ENCODE measurements at places on chromosomes 5 and 9.

GRCh38 chr9:89465726-89466308, 32.1 kb downstream of the SEMA4D start:
- no peak for DNase-seq

DNA sequence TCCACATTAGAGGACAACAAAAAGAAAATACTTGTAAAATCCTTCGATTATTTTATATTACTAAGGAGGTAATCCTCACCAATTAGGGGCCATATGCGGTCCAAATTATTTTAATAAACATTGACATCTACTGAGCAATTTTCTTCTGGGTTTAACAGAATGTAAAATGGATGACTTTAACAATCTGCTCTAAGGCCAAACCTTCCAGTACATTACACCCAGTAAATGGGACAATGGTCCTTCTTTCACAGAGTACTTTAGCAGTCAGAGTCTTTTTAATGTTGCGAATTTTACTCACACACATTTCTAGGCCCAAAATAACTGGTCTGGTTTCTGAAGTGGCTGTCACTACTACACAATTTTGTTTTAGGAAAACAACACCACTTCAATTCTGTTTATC, 106.9 kb downstream of the TTC39B start:
- no peak for DNase-seq

DNA sequence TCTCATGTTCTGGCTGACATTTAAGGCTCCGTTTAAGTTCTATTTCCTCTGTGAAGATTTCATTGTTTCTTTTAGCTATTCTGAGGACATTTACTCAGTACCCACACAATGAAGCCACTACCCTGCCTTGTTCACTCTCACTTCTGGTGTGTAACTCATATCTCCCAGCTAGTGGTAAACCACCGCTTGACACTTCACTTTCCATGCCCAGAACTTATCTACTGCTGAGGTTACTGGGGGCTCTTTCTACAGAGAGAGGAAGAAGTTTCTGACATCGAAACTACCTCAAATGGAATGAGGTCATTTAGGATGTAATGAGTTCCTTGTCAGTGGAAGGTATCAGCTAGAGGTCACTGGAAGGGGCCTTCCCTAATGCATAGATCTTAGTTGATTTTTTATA, 501.5 kb downstream of the DMAC1 start:
- DNase-seq = no peak

DNA sequence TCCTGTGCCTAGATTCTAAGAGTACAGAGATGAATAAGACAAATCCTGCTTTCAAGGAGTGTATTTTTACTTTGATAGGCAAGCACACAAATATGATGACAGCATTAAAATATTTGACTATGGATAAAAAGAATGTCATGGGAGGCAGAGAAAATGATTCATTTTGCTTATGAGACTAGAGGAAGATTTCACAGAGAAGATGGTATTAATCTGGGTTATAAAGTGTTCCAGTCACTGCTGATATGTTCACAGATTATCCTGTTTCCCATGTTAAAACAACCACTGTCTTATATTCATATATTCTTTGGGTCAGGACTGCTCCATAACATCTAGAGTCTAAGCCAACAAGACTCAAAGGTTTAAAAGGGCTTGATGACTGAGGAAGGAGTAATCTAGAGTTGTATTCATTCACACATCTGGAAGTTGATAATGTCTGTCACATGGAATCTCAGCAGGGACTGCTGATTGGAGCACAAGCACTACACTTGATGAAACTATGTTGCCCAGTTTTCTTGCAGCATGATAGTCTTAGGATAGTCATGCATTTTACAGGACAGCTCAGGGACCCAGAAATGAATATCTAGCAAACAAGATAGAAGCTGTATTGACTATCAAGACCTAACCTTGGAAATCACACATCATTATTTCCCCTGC, 79.3 kb downstream of the STARD4 start:
- no peak for DNase-seq

GRCh38 chr9:5445886-5446285, 4.5 kb upstream of the CD274 start:
- no peak for DNase-seq

DNA sequence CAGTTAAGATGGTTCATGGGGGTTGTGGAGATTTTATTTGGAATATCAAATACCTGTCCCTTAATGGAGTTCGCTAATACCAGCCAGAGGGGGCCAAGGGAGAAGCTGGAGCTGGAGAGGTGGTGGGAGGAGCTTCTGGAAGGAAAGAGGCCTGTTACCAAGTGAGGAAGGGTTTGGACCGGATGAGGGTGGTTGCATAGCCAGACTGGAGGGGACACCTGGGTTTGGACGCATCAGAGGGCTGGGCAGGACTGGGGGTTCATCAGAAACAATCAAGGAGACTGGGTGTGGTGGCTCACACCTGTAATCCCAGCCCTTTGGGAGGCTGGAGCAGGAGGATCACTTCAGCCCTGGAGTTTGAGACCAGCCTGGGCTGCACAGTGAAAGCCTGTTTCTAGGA, 111.8 kb upstream of the IER5L start:
- no peak for DNase-seq

- no peak for DNase-seq
Observed at GRCh38 chr9:15982182-15982581, 429.3 kb downstream of the CCDC171 start.

- DNase-seq = no peak
Observed at GRCh38 chr9:86516564-86516963, 162.4 kb upstream of the TUT7 start.

DNA sequence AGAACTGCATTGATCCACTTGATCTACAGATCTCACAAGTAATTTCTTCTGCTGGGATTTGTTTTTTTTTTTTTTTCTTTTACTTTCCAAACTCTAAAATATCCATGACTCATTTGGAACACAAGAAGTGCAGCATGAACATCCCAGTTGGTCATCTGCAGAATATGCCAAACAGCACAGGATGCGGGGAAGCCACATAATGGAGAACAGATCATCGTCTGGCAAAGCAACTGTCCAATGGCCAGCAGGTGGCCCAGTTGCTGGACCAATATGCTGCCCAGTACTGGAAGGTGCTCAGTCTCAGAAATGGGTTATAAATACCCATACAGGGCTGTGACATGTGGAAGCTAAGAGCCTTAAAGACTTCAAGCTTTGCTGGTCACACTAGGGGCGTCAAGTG, 221.3 kb upstream of the TAS2R1 start:
- DNase-seq = no peak

GRCh38 chr5:175658299-175659145, 651 bp downstream of the HRH2 start:
- DNase-seq = no peak

DNA sequence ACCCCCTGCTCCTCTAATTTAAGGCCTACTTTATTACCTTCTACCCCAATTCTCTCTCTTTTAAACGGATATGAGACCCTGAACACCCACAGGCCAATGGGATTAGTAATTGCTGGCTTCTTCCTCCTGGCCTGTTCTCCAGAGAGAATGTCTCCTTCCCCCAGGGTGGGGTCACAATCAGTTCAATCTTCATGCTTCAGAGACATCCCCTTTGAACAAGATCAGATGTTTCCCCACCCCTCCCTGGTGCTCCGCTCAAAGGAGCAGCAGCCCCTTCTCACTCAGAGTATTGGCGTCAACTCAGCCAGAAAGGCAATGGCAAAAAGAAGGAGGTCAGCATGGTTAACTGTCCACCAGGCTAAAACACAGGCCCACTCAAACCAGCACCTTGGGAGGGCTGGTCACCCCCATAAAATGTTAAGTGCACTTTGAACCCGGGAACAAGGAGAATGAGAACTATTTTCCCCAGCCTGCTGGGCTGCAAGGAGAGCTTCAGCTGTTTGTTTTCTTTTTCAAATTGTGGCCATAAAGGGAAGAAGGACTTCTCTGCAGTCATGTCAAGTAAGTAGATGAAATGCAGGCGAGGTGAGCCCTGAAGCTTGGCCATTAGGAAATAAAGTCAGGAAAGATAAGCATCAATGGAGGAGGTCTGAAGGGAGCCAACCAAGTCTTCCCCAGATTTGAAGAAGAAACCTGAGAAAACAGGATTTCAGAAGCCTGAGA, 20.1 kb downstream of the LHFPL2 start:
- no peak for DNase-seq

- DNase-seq = no peak
Observed at GRCh38 chr5:89276566-89277305, 393.8 kb upstream of the MEF2C start.

GRCh38 chr5:91318724-91319123, 64.4 kb downstream of the ARRDC3 start:
- DNase-seq = no peak

DNA sequence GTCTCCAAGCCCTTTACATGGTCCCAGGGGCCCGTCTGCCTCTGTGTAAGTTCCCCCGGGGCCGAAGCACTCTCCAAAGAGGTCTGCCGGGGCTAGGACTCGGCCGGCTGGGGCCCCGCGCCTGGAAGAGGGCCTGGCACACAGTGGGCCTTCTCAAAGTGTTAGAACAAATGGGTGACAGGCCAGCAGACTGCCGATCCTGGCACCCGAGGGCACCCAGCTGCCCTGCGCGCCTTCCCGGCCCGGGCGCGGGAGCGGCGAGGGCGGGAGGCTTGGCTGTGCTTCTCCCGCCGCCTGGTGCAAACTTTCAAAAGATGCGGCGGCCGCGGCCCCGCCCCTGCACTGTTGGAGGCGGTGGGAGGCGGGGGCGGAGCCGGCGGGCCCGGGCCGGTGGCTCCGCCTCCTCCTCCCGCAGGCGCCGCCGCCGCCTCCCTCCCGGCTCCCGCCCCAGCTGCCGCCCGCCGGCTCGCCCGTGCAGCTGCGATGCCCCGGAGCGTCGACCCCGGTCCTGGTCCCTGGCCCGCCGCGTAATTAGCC, at the start of gene NEURL1B:
NEURL1B (plus strand) TSS at position 442 of the 537 bp plus-strand sequence. CDS start 144 bp downstream, outside the sequence.
- no peak for DNase-seq

GRCh38 chr9:118009614-118010013, 305.4 kb downstream of the TLR4 start:
- DNase-seq = no peak

- DNase-seq = no peak
Observed at GRCh38 chr5:133222040-133222439, 170.2 kb downstream of the HSPA4 start.

DNA sequence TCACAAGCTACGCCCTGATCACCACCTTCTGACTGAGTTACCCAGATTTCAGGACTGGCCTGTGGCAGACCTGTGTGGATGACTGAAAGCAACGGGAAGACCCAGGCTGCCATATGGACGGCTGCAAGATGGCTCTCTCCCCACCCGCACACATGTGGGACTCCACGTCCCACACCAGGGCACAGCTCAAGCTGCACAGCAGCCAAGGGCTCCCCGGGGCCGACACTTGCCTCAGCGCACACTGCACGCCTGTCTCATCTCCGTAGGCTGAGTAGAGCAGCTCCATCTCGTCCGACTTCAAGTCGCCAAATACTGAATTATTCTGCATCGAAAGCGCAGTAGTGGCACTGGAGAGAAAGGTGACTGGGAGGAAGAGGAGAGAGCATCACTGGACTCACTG, 14.5 kb downstream of the BRD9 start:
- DNase-seq = no peak

- DNase-seq = no peak
Observed at GRCh38 chr9:6630502-6631206, 14.9 kb downstream of the GLDC start.

- DNase-seq = no peak
Observed at GRCh38 chr9:88680041-88680440, 145.1 kb downstream of the NXNL2 start.

- DNase-seq = no peak
Observed at GRCh38 chr9:15426019-15426418, 3.3 kb downstream of the SNAPC3 start.

DNA sequence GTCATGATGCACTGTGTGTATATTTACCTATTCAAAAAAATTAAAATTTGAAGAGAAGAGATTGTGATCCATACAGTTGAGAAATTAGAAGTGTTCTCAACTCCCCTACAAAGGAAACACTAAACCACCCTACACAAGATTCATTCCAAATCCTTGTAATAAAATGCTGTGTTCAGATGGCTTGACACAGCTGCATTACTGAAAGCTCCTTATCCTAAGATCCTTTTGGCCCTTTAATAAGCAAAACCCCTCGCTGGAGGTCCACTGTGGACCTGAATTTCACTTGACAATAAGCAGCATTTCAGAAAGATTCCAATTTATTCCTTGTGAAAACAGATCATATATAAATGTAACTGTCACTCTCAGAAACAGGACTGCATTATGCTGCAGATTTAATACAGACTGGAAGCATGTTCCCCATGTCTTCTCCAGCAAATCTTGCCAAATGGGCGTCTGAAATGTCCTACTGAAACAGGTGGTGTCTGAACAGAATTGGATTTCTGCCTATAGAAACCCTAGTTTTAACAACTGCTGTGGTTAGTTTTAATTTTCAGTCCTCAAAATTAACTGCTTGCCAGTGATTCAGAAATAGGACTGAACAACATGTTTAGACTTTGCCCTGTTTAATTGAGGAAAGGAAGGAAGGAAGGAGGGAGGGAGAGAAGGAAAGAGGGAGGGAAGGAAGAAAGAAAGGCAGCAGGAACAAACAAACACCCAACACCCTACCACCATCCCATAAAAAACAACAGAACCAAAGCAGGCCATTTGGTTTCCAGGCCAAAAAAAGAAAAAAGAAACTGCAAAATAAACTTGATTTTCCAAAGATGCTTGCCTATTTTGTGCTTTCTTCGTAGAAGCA, 179.6 kb downstream of the MLLT3 start:
- no peak for DNase-seq

- no peak for DNase-seq
Observed at GRCh38 chr5:120988491-120988890, 524.4 kb downstream of the PRR16 start.

- no peak for DNase-seq
Observed at GRCh38 chr5:113764382-113764781, 250.9 kb downstream of the YTHDC2 start.

GRCh38 chr9:76704593-76705204, 59.5 kb upstream of the PCA3 start:
- DNase-seq = no peak

Data from activated CD4-positive, CD25-positive, alpha-beta regulatory T cell treated with anti-CD3 and anti-CD28 coated beads, Interleukin-2, amount 50 U/mL, for 16 hours (primary cell).